ENCODE measurements at places on chromosomes 13 and 19.

GRCh38 chr13:87923753-87924152 lies 252.6 kb downstream of the SLITRK5 start:
- DNase-seq = no peak

DNA sequence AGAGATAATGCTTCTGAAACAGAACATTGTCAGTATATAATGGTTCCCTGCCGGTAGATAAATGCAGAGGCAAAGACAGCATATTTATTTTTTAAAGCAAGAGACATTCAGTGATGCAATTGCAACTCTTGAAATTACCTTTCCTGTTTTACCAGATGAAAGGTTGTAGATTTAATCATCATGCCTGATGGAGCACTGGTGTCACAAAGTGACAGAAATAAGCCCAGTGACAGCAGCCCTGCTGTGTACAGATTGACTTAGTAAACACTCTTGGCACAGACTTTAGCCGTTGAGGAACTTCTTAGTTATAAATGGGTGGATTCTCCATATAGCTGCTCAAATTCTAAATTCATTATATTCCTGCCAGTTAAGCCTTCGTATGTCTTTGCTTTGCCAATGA lies 172.5 kb downstream of the ITGBL1 start:
- DNase-seq = no peak

- no peak for DNase-seq
These were observed 85.8 kb upstream of the UBL3 start for GRCh38 chr13:29936051-29936813.

- DNase-seq = no peak
These were observed 162.0 kb downstream of the EFNB2 start for GRCh38 chr13:106373304-106373988.

DNA sequence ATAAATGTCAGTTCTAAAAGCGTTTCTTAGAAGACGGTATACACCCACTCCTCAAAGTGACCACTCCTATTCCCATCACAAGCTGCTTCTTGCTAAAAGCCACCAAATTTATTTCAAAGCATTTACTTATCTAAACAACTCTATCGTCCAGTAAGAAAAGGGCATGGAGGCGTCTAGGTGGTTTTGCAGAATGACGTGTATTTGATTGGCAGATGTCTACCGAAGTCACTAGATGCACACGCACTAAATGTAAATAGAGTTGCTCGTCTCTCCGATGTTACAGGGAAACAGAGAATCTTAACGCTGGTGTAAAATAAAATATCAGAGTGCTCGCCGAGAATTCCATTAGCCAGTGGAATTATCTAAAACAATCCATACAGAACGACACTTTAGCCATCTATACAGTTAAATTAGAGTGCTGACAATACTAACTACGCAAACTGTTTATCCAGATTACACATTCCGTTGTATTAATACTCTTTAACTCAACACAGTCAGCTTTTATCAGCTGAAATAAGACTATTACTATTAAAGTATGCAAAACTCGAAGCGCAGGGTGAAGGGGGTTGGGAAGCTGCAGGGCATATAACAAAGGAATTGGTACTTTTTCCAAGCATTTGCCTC lies 1.9 kb downstream of the KLF12 start:
- no peak for DNase-seq

- DNase-seq = peak; percentile 33
These were observed 29.7 kb upstream of the FREM2 start for GRCh38 chr13:38657191-38657590.

GRCh38 chr19:38838208-38838985 lies 6.8 kb upstream of the ECH1 start:
- no peak for DNase-seq

- DNase-seq = no peak
These were observed 172.2 kb upstream of the SLC10A2 start for GRCh38 chr13:103238441-103238840.

- no peak for DNase-seq
These were observed 577.3 kb upstream of the GPC6 start for GRCh38 chr13:92649140-92649813.

- no peak for DNase-seq
These were observed 4.6 kb upstream of the TSHZ3 start for GRCh38 chr19:31353833-31354232.

GRCh38 chr19:33110137-33110910 lies 21.6 kb upstream of the WDR88 start:
- no peak for DNase-seq
